Stimulated activated CD8-positive, alpha-beta memory T cell treated with anti-CD3 and anti-CD28 coated beads, Interleukin-4, amount 100 ng/mL, for 4 hours (primary cell): ENCODE measurements at places on chromosomes 5 and 9.

DNA sequence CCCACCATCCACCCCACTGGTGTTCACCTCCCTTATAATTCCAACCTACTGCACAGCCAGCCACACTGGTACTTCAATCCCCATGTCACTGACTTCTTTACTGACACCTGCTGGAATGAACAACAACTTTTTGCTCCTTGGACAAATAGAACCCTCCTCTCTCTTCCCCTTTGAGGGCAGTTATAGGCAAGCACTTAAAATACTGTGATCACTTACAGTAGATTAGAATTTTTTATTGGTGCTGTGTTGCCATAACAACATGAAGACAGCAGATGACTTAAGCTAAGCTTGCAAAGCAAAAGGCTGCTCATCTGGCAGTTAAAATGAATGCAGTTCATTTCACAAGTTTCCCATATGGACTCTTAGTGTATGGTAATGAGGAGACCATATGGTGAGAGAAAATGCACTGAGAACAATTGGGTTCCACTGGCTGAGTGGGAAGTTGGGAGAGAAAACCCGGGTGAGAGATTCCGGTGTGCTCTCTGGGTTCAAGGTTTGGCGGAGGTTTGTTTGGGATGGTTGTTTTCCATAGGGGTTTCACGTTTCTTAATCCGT lies 374.3 kb downstream of the EBF1 start:
- no peak for DNase-seq

GRCh38 chr5:68033961-68034571 lies 181.5 kb upstream of the PIK3R1 start:
- no peak for DNase-seq

- DNase-seq, result no peak
Observed at GRCh38 chr9:36739373-36740116, 166.8 kb downstream of the MELK start.

- no peak for DNase-seq
Observed at GRCh38 chr5:34580983-34581382, 75.1 kb upstream of the RAI14 start.

GRCh38 chr5:74631081-74631953 lies 9.2 kb downstream of the ENC1 start:
- DNase-seq, result no peak

- DNase-seq, result no peak
Observed at GRCh38 chr9:132381966-132382541, 24.6 kb downstream of the TTF1 start.

GRCh38 chr5:61595426-61595825 lies 263.4 kb downstream of the ZSWIM6 start:
- DNase-seq, result no peak

- no peak for DNase-seq
Observed at GRCh38 chr5:87400305-87400899, 12.3 kb downstream of the CCNH start.

GRCh38 chr9:19085295-19085694 lies 17.4 kb downstream of the HAUS6 start:
- no peak for DNase-seq

- no peak for DNase-seq
Observed at GRCh38 chr5:152608458-152608857, 203.4 kb upstream of the NMUR2 start.

GRCh38 chr5:153902016-153902415 lies 136.7 kb downstream of the FAM114A2 start:
- no peak for DNase-seq

DNA sequence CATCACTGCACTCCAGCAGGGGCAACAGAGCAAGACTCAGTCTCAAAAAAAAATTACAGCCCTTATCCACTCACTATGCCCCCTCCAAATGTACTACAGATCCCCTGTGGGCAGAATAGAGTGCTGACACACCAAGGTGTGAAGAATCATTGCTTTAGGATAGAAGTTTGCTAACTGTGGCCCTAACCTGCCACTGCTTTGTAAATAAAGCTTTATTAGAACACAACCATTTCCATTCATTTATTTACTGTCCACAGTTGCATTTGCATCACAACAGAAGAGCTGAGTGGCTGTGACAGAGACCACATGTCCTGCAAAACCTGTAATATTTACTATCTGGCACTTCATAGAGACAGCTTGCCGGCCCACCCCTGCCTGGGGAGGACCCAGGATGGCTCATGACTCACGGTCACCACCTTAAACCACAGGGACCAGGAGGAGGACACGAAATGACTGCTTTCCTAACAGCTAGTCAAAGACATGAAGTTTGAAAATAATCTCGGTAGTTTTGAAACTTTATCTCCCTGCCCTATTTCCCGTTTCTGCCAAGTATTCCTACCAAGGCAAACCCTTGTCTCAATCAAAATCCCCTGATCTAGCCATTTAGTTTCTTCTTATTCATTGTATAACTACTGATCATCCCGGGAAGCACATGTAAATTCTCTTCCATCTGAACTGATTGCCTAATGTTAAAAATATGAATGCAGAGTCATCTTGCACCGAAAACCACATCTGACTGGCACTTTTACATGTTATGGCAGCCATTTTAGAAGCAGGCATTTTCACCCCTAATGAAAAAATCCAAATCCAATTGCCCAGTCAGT lies 206.1 kb downstream of the SLIT3 start:
- no peak for DNase-seq

GRCh38 chr5:179128976-179129375 lies 68.8 kb downstream of the ZNF354C start:
- DNase-seq, result no peak

DNA sequence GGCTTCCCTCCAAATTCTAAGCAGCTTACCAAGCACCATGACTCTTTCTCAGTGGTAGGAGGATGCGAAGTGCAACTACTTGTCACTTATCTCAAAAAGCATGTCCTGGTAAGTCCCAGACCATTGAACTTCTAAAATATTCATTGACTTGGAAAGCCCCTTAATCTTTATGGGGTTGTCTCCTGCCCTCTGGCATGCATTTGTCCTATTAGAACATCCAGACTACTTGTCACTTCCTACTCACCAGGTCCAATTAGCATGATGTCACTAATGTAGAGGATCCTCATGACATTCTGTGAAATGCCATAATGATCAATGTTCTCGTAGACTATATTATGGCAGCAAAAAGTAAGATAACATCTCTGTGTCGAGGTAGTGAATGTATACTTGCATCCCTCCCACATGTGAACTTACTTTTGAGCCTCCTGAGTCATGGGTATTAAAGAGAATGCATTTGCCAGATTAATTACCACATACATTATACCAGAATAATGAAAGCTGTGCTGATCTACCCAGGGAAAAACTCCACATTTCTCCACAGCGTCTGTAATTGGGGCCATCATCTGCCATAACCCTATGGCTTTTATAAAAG lies 63.5 kb upstream of the RAD23B start:
- DNase-seq, result no peak

DNA sequence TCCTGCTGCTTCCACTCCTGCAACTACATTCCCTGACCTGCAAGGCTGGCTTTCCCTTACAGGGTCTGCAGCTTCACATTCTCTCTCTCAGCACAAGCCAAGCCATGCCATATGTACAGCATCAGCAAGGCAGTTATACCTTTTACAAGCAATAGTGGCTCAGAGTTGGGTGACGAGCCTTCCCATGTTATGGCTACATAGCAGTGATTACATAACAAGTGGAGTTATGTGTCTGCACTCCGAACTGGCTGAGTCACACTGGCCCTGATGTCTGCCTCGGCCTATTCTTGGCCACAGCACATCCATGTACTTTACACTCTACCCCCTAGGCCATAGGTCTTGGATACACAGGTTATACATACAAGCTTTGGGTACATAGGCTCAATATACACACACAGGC lies 52.0 kb upstream of the SNCAIP start:
- no peak for DNase-seq

- DNase-seq, result no peak
Observed at GRCh38 chr9:75111019-75111622, 22.8 kb downstream of the OSTF1 start.

DNA sequence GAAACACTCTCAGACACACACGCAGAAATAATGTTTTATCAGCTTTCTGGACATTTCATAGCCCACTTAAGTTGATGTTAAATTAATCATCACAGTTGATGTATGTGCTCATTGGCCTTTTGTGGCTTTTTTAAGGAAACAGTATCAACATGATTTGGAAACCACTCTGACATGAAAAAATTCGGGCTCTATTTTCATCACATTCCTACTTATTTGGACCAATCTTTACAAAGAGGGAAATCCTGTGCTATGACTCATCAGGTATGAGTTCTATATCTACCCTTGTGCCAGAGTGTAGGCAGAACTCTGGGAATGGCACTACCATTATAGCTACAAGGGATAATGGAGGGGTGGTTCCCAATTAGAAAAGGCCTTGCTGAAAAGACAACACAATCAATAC lies 388.4 kb upstream of the PTGER4 start:
- no peak for DNase-seq

- no peak for DNase-seq
Observed at GRCh38 chr9:7841831-7842230, 42.3 kb upstream of the DMAC1 start.

DNA sequence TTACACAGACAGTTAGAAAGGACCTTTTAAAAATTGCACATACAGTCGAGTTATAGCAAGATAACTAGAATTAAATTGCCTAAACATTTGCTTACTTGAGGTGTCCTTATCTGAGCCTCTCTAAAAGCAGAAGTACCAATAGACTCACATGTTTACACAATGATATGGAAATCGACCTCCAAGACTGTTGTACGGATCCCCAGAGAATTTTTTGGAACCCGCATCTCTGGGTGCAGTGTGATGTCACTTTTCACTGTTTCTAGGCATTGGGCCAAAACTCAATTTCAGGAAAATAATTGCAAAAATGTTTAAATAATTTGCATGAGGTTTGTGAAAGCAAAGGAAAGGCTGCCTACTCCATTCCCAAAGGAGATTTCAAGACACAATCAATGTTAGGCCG lies 63.1 kb upstream of the ATG10 start:
- no peak for DNase-seq

DNA sequence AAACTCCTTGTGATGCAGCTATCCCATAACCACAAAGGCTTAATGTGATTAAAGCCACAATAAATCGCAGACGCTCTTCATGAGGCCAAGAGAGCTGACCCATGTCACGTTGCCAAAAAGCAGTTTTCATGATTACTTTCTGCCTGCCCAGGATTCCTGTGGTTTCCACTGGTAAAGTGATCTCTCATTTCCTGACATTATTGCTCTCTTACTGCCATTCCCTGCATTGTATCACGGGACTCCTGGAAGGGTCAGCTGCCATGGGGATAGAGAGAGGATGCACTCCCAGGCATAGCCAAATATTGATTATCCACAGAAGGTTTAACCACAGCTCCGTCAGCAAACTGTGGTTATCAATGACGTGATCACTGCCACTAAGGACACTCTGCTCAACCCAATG lies 103.8 kb upstream of the SLC1A3 start:
- DNase-seq, result no peak

DNA sequence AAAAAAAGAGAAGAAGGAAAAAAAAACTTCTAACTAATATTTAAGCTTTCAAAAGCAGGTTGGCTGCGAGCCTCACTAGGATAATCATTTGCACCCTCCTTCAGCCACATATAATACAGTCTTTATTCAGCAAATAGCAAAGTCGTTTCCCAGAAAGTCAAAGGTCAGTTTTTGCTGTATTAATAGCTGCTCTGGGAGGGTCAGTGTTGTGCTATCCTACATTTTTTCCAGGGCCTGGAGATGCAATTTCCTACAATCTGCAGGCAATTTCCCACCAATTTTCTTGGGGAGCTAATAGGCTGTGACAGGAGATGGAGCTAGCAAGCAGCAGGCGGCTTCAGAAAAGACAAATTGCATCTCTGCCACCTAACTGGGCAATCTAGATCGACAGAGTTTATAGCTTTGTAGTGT lies 136.8 kb downstream of the TLE1 start:
- no peak for DNase-seq

DNA sequence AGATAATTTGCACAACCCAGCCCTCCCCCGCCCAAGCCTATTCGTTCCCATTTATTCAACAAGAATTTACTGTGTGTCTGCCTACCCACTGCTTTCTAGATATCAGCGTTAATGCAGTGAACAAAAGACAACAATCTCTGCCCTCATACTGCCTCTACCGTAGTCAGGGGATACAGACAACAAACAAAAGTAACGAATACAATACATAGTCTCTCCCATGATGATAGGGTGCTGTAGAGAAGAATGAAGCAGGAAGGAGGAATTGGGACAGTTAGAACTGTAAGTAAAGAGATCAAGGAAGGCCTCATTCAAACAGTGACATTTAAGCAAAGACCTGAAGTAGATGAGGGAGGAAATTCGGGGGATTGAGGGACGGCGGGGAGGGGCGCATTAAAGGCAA lies 1.7 kb downstream of the GFM2 start:
- DNase-seq, result no peak

GRCh38 chr9:127873223-127873691 lies 4.2 kb downstream of the AK1 start:
- no peak for DNase-seq

DNA sequence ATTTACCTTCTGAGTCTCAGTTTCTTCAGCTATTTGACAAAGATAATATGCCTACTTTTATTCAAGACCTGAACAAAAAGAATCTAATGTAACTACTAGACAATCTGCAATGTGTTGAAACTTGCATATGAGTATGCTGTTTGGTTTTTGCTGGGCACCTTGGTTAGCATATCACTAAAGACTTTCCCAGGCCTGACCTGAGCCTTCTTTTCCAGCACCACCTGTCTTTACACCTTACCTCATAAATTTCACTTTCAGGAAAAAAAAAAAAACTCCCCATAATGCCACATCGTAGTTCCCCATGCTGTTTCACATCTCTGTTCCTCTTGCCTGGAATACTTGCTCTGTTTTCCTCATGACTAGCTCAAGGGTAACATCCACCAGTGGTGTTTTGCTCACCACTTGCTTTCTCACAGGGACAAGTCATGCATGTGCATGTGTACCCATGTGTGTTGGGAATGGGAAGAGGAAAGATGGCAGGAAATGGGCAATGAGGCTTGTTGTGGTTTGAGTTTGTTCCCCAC lies 45.6 kb upstream of the TLE4 start:
- DNase-seq, result no peak

DNA sequence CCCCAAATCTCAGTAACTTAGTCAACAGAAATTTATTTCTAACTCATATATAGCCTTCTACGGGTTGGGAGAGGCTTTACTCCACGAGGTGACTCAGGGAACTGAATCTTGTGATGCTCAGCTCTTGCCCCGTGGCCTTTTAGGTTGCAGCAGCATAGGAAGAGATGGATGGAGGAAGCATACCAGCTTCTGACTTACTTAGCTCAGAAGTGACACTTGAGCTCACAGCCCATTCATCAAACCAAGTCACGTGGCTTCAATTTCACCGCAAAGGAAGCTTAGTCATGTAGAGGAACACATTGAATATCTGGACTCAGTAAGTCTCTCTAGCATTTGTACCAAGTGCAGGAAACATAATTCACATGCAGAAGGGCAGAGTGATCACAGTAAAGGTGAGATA lies 124.1 kb upstream of the KCNN2 start:
- DNase-seq, result no peak

- DNase-seq, result no peak
Observed at GRCh38 chr9:91534374-91534773, 110.7 kb upstream of the NFIL3 start.

- no peak for DNase-seq
Observed at GRCh38 chr5:133942614-133943474, 25.6 kb downstream of the C5orf15 start.
